Fibroblast of mammary gland (primary cell): ENCODE measurements at places on chromosomes 5 and 9.

DNA sequence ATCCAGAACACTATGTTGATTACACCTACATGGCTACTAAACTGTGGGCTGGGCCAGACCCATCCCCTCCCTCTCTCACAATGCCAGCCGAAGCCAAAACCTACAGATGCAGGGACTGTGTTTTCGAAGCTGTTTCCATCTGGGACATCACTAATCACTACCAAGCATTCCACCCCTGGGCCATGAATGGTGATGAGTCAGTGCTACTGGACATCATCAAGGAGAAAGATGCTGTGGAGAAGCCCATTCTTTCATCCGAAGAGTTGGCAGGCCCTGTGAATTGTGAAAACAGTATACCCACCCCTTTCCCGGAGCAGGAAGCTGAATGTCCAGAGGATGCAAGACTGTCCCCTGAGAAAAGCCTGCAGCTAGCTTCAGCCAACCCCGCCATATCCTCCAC, 65.0 kb downstream of the ZNF462 start:
- peak; percentile 80 for DNase-seq

- DNase-seq, result no peak
These were observed 33.2 kb downstream of the TERT start for GRCh38 chr5:1261643-1262042.

- DNase-seq, result no peak
These were observed 4.9 kb downstream of the TXNDC8 start for GRCh38 chr9:110332766-110333165.

GRCh38 chr9:109101810-109102209, 17.9 kb downstream of the TMEM245 start:
- peak; percentile 80 for DNase-seq

- peak; percentile 69 for DNase-seq
These were observed 25.0 kb upstream of the HMCN2 start for GRCh38 chr9:130240410-130241197.
